NCI-H510A treated with DMSO at 0.1 percent for 48 hours (cell line): ENCODE measurements at places on chromosomes 3 and 15.

DNA sequence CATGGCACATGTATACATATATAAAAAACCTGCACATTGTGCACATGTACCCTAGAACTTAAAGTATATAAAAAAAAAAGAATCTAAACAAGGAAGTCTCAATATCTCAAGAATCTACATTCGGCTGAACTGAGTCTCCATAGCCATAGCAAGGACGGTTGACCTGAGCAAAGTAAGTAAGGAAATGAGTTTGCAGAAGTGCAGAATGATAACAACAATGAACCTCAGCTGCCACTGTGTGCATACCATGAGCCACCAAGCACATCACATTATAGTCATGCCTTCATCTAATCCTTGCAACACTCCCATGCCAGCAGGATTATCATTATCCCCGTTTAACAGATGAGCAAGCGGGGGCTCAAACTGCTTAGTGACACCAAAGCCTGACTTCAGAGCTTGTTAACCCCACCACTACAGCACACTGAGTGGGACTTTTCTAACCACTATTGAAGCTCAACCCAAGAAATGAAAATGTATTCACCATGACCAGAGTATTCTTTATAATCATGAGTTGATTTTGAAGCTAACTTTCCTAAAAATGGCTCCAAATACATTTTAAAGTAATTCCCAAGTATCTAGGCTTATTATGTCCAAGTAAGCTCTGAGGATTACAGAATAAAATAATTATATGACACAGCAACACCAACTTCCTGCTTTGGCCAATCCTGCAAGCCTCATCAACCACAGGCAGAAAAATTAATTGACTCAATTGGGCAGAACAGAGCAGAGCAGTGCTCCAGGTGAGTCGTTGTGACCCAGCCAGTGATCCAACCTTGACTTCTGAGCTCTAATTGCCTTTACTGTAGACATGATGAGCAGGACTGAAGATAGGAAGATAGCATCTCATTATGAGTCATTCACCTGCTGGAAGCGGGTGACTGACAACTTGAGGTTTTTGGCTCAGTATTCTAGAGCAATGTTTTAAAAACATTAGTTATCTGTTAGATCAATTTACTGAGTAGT is 47.3 kb upstream of the IL12A start:
- DNase-seq = no peak

GRCh38 chr15:68712886-68713285 is 107.8 kb downstream of the ANP32A start:
- no peak for DNase-seq

DNA sequence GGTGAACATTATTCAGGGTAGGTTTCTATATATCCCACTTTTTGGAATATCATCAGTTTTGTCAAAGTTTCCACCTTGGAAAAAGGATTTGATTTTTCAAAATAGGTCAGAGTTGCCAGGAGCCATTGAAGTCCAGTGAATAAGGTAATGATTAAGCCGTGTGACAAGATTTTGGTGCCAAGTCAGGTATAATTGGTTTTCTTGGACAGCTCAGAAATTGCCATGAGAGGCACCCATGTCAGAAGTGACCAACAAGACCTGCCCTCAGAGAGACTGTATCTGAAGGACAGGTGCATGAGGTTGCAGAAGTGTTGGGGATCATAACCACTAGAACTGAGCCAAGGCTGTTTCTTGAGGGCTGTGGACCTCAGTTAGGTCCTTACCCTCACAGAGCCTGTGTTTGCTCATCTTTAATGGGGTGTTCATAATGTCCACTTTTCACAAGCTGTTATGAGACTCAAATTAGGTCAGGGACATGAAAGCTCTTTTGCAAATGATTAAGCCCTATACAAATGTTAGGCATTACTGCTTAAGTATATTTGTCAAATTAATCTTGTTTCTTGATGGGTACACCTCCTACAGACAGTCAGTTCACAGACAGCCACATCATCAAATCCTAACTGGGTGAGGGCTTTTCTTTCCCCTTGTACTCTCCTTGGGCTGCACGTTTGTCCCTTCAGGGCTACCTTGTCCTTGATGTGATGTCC is 32.3 kb downstream of the CASR start:
- DNase-seq = no peak

- no peak for DNase-seq
Observed at GRCh38 chr15:20272422-20273184, 269.0 kb downstream of the GOLGA6L6 start.

DNA sequence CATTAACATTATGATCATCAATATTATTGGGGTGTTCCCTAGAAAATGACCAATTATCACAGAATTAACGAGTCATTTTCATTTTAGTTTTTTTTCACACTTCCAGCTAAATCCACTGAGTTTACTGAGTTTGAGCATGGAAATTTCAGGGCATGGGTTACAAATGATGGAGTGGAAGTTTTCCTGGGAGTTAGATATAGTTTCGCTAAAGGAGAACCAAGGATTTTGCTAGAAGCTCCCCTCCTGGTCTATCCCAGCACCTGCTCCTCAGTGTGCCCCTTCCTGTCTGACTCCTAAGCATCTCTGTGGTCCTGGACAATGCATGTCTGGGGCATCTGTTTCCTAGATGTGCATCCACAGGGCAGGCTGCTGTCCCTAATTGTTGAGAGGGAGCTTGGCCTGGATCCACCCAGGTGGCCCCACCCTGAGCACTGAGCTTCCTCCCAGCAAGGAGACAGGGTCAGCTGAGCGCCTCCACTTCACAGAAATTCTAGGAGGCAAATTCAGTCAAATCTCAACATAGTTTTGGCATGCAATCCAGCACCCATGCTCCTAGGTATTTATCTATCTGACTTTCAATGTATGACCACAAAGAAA is 102.3 kb upstream of the GOLGA6L6 start:
- DNase-seq = no peak

DNA sequence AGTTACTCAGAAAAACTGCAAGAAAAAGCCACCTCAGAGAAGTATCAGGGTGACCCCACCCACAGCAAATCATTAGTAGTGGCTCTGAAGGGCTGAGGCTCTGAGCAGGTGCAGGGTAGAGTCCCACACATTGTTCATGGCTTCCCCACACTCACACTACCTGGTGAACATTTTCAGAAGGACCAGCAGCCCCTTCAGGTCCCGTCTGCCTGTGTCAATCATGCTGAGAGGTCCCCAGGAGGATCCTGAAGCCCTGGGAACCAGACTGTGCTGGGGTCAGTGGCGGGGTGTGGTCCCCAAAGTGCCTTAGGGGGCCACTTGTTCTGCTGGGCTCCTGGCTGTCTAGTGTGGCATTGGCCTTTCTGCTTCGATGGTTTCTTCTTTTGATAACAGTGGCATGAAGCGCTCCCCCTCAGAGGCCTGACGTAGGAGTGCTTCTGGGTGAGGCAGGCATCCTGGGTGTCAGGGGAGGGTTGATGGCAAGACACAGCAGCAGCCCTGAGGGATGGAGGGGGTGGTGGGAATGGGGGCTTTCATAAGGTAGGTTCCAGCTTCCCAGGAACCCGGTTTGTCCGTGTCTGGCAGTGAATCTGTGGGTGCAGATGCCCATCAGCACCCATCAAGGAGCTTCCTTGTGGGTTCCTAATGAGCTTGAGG is 19.0 kb upstream of the FANCD2 start:
- DNase-seq = no peak

- no peak for DNase-seq
Observed at GRCh38 chr3:127817406-127817841, 4.9 kb downstream of the MGLL start.

DNA sequence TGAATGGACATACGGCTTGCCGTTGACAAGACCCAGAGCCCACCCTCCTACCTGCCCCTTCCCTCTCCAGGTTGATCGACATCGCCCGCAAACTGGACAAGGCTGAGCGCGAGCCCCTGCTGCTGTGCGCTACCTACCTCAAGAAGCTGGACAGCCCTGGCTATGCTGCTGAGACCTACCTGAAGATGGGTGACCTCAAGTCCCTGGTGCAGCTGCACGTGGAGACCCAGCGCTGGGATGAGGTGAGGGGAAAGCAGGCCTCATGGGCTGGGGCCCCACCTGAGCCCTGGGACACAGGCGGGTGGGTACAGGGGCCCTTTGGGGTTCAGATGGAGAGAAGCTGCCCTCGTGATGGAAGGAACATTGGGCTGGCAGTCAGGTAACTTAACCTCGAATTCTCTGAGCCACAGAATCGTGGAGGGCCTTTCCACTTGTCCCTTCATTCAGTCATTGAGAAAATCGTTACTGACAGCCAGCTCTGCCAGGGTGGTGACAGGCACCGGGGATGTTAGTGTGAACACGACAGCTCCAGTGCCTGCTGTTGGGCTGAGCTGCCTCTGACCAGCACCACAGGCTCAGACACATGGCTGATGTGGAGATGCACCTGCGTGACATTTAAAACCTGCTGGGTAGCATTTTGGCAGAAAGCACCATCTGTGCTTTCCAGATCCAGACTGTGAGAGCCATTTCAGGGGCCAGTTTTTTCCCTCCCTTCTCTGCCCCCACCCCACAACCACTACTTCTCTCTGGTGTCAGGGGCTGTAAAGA is 25.6 kb upstream of the RHO start:
- DNase-seq = peak; percentile 52

- DNase-seq = no peak
Observed at GRCh38 chr3:63037116-63037515, 161.9 kb upstream of the CADPS start.

DNA sequence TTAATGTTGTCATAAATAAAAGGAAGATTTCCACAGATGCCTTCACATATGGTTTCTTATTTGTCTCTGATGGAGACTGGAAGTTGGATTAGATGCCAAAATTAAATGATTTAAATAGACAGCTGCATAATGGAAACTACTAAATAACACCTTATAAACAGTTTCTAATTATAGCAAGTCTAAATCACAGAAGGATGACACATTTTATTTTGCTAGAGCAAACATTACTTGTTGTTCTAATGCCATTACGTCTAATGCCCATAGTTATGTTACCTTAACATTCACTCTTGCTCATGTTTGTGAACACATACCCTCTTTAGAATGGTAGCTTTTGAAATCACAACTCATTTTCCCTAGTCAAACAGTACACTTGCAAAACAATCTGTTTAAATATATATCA is 92.8 kb downstream of the ZIC4 start:
- no peak for DNase-seq

GRCh38 chr3:188348435-188349244 is 194.7 kb downstream of the LPP start:
- no peak for DNase-seq

DNA sequence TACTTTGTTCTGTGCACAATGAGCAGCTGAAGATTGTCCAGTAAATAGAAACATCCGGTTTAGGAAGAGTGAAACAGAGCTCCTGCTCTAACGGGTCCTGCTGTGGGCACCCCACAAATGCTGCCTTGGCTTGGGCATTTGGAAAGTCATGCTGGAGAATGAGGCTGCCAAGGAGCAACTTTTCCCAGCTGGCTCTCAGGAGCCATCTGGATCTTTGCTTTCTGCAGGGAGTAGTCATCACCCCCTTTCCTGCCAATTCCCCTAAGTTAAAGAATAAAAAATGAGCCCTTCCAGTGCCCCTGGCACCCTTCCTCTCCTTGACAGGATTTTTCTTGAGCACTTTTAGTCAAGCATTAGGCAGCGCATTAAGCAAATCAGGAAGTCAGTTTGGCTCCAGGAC is 90.0 kb downstream of the FAM43A start:
- DNase-seq = no peak

DNA sequence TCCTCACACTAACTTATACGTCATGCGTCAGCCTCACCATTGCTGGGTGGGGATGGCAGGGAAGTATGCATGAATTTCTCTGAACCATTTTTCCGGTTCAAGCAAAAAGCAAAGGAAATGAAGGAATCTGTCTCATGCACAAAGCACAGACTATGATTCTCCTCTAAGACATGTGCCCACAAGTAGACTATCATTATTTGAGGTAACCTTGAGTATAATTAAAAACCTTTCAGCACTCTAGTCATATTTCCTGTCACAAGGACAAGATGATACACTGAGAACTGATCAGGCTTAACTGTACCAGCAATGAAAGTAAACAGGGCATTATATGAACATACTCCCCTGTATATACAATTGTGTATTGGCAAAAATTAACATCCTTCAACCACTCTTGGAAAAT is 56.7 kb upstream of the TSC22D2 start:
- DNase-seq = no peak

DNA sequence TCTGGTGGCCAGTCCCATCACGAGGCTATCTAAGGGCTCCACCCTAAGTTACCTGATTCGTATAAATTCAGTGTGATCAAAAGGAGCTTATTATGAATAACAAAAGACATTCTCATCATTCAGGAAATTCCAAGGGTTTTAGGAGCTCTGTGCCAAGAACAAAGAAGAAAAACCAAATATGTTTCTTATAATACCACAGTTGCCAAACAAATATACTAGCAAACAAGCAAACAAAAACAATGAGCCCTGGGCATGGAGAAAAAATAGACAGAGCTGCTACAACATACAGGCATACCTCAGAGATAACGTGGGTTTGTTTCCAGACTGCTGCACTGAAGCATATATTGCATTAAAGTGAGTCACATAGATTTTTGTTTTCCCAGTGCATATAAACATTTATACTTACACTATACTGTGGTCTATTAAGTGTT is 20.2 kb upstream of the CFAP161 start:
- no peak for DNase-seq

GRCh38 chr3:142897807-142898206 is 8.9 kb upstream of the PCOLCE2 start:
- no peak for DNase-seq

GRCh38 chr15:50028326-50028725 is 90.7 kb downstream of the ATP8B4 start:
- no peak for DNase-seq

- peak; percentile 50 for DNase-seq
Observed at GRCh38 chr15:65869954-65870871, 922 bp downstream of the RAB11A start.

- no peak for DNase-seq
Observed at GRCh38 chr15:65612616-65612946, 1.6 kb upstream of the INTS14 start.

DNA sequence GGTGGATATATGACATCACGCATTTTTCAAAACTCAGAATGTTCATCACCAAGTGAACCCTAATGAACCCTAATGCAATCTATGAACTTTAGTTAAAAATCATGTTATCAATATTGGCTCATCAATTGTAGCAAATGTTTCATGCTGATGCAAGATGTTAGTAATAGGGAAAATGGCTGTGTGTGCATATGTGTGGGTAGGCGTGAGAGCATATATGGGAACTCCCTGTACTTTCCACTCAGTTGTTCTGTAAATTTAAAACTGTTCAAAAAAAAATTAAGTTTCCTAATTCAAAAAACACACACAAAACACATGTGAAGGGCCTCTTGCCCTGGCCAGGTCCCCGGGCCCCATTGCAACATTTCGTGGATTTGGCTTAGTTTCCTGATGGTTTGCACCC is 89.7 kb upstream of the PROK2 start:
- no peak for DNase-seq

DNA sequence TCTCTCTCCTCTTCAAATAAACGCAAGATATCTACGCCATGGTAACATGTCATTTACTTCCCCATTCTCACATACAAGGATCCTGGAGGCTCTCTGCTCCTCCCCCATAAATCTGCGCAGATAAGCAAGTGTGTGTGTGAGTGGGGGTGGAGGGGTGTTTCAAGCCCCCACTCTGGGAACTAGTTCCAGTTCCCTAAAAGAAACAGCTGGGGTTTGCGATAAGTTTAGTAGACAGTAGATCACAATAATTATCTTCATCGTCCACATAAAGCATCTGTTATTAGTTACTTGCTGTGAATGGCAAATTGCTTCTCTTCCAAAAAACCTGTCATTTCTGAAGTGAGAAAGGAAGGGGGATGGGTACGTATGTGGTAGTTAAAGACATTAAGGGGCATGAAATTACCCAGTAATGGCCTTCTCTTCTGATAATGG is 79.8 kb downstream of the RBPMS2 start:
- DNase-seq = no peak

- peak; percentile 2 for DNase-seq
Observed at GRCh38 chr15:65841121-65841930, 28.0 kb upstream of the RAB11A start.

- no peak for DNase-seq
Observed at GRCh38 chr3:184785890-184786279, 26.1 kb upstream of the VPS8 start.
